Right renal cortex interstitium (tissue), 3 donors: ENCODE measurements at places on chromosomes 6 and 20. TPM values are rescaled to one million over a fixed set of nuclear protein-coding genes. Genes with fewer than 3 reads are reported as not detected.

Gene MOCS1
- 12.3 TPM for polyA plus RNA-seq

Gene NRM
- polyA plus RNA-seq = 33.4 TPM

GRCh38 chr20:33732166-33732970 is 572 bp downstream of the ZNF341 start:
- DNase-seq = no peak

Gene TRIM39
- polyA plus RNA-seq = 13.7 TPM

Gene RREB1
- polyA plus RNA-seq = 17.5 TPM

Gene GHRH
- polyA plus RNA-seq = not detected

Gene LIN28B
- polyA plus RNA-seq = 0.14 TPM

DNA sequence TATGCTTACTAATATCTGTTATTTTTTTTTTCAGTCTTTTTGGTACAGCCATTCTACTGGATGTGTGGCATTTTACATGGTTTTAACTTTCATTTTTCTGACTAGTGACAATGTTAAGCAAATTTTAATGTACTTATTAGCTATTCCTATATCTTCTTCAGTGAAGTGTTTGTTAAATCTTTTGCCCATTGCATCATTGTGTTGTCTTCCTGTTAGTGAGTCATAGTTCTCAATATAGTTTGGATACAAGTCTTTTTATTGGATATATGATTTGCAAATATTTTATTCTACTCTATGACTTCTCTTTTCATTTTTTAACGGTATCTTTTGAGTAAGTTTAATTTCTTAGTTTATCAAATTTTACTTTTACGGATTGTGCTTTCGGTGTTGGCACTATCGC is 519.4 kb downstream of the CDKAL1 start:
- no peak for DNase-seq

DNA sequence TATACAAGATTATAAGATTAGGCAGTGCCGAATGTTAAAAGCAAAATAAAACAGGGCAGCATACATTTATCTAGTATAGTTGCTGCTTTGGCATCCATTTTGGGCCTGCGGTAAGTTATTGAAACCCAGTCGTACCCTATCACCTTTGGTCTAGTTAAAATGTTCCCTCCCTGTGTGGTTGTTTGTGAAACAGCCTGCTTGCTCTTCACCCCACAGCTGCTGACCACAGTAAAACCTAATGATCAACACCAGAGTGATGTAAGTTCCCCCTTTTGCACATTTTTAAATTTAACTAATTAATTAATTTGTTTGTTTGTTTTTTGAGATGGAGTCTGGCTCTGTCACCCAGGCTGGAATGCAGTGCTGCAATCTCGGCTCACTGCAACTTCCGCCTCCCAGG is 50.3 kb upstream of the TXNDC5 start:
- no peak for DNase-seq

Gene SIRPB2
- polyA plus RNA-seq = 0.49 TPM

DNA sequence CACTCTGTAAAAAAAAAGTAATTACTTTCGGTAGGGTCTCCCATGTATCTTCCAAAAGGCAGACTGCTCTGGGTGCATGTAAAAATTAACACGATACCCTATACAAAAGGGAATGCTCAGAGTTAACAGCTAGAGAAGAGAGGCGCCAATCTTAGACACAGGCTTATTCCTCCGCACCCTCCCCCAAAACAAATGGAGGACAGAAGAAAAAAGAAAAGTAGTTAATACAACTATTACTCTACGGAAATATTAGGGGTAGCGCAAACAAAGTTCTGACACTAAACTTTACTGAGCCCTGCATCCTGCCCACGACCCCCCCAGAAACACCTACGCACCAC is 331 bp upstream of the UFL1 start:
- DNase-seq = peak; percentile 44

- no peak for DNase-seq
Measured at GRCh38 chr6:54910921-54911320, 64.3 kb downstream of the FAM83B start.

Gene TNFRSF21
- polyA plus RNA-seq = 31.4 TPM

Gene CFAP61
- polyA plus RNA-seq = 3.5 TPM

DNA sequence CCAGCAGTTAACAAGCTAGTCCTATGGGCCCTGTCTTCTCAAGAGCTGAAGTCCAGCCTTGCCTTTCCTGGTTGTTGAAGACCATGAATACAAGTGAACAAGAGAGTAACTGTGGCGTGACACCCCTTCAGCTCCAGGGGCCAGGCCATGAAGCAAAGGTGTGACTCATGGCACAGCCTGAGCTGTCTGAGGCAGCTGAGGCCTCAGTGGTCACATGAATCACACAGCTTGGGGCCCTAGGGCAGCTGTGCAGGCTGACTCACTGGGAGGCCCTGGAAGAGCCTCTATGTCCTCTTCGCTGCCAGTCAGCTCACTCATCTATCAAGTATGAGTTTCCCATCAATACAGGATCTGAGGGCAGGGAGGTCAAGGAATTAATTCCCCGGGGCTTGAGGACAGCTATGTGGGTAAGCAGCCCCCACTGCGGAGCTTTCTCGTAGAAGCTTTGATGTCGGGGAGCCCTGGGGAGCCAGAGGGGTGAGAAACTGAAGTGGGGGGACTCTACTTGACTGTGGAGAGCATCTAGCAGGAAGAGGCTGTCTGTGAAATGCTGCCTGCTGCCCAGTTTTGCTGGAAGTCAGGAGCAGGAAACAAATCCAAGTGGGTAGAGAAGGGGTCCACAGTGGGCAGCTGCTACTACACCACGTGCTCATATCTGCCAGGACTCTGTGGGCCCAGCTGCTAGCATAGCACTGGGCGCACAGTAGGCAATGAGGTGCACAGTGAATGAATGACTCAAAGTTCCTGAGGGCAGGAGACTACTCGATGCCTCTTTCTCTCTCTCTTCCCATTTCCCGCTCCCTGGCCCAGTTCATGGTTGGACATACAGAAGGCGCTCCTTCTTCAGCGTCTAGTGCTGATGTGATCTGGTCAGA is 13.7 kb upstream of the FAM83C start:
- no peak for DNase-seq

GRCh38 chr6:149499066-149499465 is 14.3 kb upstream of the ZC3H12D start:
- DNase-seq = no peak

Gene ID4
- polyA plus RNA-seq = 165 TPM

- DNase-seq = no peak
Measured at GRCh38 chr6:121523628-121524027, 88.2 kb downstream of the GJA1 start.

DNA sequence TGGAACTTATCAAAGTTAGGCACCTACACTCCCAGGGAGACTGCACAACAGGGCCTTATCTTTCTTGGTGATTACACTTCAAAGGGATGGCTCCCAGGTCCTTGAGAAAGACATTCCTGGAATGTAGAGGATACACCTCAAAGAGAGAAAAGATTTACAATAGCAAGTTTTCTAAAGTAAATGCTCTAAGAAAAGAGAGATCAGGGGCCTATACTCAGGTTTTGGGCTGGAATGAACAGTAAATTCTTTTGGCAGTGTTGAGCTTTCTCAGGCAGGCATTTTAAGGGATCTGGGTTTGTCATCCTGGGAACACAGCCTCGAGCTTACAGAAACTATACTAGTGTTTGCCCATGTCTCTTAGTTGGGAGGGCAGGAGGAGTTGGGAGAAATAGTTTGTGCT is 31.7 kb upstream of the ME1 start:
- DNase-seq = no peak

DNA sequence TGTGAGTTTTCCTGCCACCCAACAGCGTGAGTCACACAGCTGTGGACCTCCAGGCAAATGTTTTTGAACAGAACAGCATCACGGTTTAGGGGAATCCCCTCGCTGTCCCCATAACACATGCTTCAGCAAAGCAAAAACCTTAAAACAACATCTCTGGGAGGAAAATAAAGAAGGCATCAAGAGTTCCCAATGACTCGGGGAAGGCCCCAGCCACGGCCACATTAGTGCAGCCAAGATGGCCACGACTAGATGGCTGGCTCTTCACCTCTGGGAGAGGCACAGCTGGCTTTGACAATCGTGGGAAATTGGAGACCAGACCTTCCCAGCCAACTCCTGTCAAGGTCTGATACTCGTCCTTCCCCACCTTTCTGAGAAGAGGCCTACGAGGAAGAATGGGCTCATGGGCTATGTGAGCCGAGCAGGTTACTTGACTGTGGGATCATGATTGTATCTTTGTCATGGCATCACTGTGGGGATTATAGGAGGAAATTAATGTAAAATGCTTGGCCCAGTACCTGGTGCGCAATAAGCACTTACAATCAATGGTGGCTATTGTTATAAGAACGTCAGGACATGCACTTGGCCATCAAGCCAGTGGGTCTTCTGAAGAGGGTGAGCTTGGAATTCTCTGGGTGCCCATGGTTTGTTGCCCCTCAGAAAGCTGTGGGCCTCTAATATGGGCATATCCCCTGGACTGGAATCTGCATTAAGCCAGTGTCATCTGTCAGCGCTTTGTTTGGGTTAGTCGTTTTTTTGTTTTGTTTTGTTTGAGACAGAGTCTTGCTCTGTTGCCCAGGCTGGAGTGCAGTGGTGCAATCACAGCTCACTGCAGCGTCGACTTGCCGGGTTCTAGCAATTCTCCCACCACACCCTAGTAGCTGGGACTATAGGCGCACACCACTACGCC is 43.6 kb downstream of the FGD2 start:
- DNase-seq = no peak

DNA sequence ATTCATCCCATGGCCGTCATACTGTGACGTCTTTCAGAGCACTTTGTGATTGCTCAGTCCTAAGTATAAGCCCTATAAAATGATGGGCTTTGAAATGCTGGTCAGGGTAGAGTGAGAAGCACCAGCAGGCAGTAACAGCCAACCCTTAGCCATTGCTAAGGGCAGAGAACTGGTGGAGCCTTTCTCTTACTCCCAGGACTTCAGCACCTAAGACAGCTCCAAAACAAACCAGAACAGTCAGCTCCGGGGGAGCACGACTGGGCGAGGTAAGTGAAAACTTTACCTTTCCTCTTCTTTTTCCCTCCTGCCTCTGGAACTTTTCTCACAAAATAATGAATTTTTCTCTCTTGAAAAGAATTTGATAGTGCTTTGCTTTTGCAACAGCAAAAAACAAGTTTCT is at the start of gene VIP:
TSS of gene VIP (plus strand) at position 104 of the 400 bp plus-strand sequence. CDS start 1,381 bp downstream, outside the sequence.
- DNase-seq = no peak

Gene TNXB
- polyA plus RNA-seq = 2.4 TPM

Gene AKAP12
- polyA plus RNA-seq = 166 TPM

- no peak for DNase-seq
Measured at GRCh38 chr6:56528412-56528841, 114.3 kb downstream of the DST start.

Gene TMC2
- polyA plus RNA-seq = 0.18 TPM

Gene TINAG
- 27.7 TPM for polyA plus RNA-seq

GRCh38 chr6:118897386-118897785 is 3.4 kb downstream of the ASF1A start:
- no peak for DNase-seq

Gene CST11
- polyA plus RNA-seq = 0.28 TPM

Gene NKX2-2
- not detected for polyA plus RNA-seq

GRCh38 chr6:143476545-143476944 is 25.9 kb downstream of the PEX3 start:
- DNase-seq = no peak

- no peak for DNase-seq
Measured at GRCh38 chr20:46099491-46100287, 9.9 kb upstream of the NCOA5 start.

DNA sequence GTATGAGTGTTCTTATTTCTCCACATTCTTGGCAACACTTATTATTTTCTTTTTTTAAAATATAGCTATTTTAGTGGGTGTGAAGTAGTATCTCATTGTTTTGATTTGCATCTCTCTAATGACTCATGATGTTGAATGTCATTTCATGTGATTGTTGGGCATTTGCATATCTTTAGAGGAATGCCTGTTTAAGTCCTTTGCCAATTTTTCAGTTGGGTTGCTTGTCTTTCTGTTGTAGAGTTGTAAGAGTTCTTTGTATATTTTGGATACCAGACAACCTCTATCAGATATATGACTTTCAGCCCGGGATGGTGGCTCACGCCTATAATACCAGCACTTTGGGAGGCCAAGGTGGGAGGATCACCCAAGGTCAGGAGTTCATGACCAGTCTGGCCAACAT is 5.1 kb upstream of the POPDC3 start:
- DNase-seq = no peak

Gene PKIB
- polyA plus RNA-seq = 1.8 TPM

Gene SYTL3
- polyA plus RNA-seq = 3.8 TPM

DNA sequence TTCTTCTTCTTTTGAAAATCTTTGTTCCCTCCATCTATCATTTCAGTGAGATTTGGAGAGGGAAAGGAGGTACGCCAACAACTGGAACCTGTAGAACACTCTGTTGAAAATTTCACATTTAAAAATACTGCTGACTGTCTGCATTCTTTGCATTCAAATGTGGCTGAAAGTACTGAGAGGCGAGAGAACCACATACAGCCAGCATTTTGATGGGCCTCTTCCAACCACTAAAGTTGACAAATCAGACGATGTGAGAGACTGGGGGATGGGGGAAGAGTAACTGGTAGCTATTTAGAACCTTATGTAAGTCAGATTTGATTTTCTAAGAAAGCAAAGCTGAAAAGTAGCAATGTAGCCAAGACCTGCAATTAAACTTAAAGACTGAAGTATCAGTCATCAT is 77.5 kb downstream of the FKBP5 start:
- DNase-seq = no peak

- no peak for DNase-seq
Measured at GRCh38 chr6:139037490-139037889, 8.9 kb downstream of the ABRACL start.
